ENCODE measurements at places on chromosomes 12 and 14. TPM values are rescaled to one million over a fixed set of nuclear protein-coding genes. Genes with fewer than 3 reads are reported as not detected.

The TAS2R9 gene
- total RNA-seq, result not detected

The PAPLN gene
- total RNA-seq, result 0.47 TPM

The PLEKHH1 gene
- 1.9 TPM for total RNA-seq

GRCh38 chr12:91364471-91365184 is 182.0 kb upstream of the DCN start:
- DNase-seq, result no peak

- DNase-seq, result no peak
These were observed 111.0 kb upstream of the PZP start for GRCh38 chr12:9319044-9319841.

- no peak for DNase-seq
These were observed 624 bp upstream of the PWP1 start for GRCh38 chr12:107684990-107685359.

- DNase-seq, result no peak
These were observed 42.0 kb upstream of the NT5DC3 start for GRCh38 chr12:103882861-103883596.

- DNase-seq, result no peak
These were observed 34.2 kb upstream of the KICS2 start for GRCh38 chr12:64256166-64256800.

GRCh38 chr14:51954031-51954430 is 35.3 kb upstream of the RTRAF start:
- DNase-seq, result no peak

- no peak for DNase-seq
These were observed 22.2 kb upstream of the CCND2 start for GRCh38 chr12:4251216-4251891.
